ENCODE measurements at places on chromosomes 7 and 10.

DNA sequence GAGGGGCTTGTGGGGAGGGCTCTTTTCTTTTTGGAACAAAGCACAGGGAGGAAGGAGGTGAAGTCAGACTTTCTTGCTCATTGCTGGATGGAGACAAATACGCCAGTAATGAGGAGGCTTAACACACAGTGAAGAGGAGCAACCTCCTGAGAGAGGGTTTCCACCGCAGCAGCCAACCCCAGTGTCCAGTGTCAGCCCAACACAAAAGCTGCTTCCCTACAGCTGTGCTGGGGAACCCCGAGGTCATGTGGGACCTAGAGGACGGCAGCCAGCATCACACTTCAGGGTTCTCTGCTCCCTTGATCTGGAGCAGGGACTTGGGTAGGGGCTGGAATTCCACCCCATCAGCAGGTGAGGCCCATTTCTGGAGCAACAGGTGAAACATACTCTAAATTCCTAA lies 7.7 kb downstream of the BLNK start:
- DNase-seq: no peak

DNA sequence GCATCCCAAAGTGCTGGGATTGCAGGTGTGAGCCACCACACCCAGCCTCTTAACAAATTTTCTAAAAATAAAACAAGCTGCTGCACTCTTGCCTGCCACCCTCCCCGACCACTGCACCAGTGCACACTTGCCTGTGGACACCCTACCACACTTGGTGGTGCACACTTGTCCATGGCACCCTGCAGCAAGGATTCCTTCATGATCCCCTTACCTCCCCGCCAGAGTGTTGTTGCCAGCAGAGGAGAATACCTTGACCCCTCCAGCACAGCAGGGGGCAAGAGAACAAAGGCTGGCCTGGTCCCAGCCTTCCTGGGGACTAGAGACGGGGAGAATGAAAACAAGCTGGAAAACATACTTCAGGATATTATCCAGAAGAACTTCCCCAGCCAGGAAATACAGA lies 65.9 kb upstream of the KCND2 start:
- no peak for DNase-seq

- no peak for DNase-seq
Measured at GRCh38 chr7:2805213-2805944, 38.7 kb downstream of the GNA12 start.

GRCh38 chr10:114825513-114826253 lies 4.1 kb downstream of the FHIP2A start:
- peak; percentile 45 for DNase-seq

GRCh38 chr7:151821806-151822540 lies 54.9 kb downstream of the PRKAG2 start:
- no peak for DNase-seq

GRCh38 chr7:36441344-36442022 lies 51.8 kb downstream of the ANLN start:
- no peak for DNase-seq

- no peak for DNase-seq
Measured at GRCh38 chr10:10056961-10057360, 960.7 kb upstream of the CELF2 start.

GRCh38 chr10:123649676-123650075 lies 16.5 kb upstream of the GPR26 start:
- no peak for DNase-seq

GRCh38 chr10:869171-869570 lies 62.3 kb downstream of the LARP4B start:
- DNase-seq: no peak

- no peak for DNase-seq
Measured at GRCh38 chr10:26448706-26449435, 10.7 kb downstream of the APBB1IP start.

DNA sequence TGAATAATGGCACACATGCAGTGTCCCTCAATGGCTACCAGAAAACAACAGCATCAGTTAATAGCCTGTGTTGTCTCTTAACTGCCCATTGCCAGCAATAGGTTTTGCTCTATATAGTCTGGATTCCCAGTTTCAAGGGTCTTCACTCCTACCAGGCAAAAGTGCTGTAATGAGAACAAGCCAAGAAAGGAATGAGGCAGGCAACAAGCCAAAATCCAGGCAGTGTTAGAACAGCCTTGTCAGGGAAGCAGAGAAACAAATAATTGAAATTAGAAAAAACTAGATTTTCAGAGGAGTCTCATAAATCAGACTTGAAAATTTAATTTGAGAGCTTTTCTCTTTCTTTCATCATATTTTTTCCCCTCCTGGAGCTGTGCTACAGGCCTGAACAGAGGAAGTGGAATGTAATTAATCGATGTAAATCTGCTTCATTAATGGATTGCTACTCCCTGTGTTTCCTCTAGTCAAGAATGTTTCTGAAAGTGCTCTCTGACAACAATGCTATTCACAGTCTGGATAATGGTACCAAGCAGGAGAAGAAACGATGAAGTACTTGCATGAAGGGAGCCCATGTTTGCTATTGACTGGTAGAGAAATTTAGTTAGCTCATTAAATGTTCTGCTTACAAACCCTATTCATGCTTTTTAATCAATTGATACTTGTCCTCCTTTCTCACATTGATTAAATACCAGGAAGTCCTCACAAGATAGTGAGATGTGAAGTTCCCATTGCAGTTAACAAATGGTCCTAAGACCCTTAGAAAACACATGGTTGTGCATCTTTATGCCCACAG lies 202.0 kb upstream of the LRRTM3 start:
- DNase-seq: no peak

GRCh38 chr7:105336009-105336408 lies 52.7 kb downstream of the SRPK2 start:
- DNase-seq: no peak

DNA sequence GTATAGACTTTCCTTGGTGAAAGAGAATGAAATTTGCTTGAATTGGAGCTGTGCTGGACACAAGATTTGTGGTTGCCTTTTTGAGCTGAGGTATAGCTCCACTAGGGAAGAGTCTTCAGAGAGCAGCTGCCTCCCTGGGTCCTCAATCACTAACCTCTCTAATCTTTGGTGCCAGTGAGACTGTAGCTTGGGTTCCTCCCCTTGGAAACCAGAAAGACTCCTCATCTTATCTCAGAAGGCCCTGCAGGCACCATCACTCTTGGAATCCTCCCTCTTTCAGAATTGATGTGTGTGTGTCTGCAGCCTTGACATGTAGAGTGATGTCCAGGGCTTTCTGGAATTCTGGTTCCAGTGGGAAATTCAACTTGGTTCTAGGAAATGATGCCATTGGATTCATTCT lies 426.5 kb downstream of the RPS24 start:
- no peak for DNase-seq

- DNase-seq: peak; percentile 65
Measured at GRCh38 chr7:112056409-112056808, 149.8 kb downstream of the DOCK4 start.

DNA sequence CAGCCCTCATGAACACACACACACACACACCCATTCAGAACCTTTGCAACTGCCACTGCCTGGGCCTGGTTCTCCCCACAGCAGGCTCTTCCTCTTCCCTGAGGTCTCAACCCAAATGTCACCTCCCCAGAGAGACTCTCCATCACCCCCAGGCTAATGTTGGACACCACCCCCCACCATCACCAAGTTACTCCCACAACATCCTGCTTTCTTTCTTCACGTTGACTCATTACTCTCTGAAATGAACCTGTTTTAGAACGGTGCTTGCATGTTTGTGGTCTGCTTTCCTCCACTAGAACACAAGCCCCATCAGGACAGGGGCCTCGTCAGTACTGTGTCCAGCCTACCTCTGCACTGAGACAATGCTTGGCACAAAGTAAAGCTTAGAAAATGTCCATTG lies 16.0 kb downstream of the AFAP1L2 start:
- DNase-seq: no peak

- DNase-seq: no peak
Measured at GRCh38 chr7:78121888-78122287, 323.3 kb downstream of the PHTF2 start.

- peak; percentile 42 for DNase-seq
Measured at GRCh38 chr7:38858259-38858884, 50.6 kb downstream of the VPS41 start.

DNA sequence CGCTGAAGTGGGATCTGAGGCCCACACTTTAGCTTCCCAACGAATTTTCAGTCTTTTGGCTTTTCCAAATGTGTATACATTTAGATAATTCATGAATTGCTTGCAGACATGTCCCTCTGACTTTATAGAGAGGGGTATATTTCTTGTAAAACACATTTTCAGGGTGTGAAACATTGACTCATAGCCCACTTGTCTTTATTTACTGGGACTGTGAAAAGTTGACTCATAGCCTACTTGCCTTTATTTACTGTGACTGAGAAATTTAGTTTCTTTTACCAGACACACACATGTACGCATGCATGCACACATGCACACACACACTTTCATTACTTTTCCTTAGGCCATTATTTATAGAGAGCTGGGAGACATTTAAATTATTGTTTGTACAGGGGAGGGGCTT lies 79.1 kb downstream of the VTI1A start:
- peak; percentile 24 for DNase-seq

DNA sequence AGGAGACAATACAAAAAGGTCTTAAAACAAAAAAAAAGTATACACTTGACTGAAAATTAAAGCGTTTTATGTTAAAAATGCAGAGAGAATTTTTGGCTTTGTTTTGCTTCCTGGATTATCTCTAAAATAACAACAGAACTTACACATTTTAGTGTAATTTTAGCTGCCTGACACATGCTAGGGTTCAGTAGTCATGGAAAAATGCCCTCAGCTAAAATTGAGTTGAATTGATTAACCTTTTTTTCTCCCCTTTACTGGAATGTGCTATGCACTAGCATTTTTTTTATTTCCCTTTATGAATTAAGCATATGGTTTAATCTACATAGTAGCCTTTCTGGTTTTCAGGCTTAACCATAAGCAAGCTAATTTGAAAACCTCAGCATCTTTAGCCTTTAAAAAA lies 89.9 kb downstream of the ZNF277 start:
- DNase-seq: no peak

DNA sequence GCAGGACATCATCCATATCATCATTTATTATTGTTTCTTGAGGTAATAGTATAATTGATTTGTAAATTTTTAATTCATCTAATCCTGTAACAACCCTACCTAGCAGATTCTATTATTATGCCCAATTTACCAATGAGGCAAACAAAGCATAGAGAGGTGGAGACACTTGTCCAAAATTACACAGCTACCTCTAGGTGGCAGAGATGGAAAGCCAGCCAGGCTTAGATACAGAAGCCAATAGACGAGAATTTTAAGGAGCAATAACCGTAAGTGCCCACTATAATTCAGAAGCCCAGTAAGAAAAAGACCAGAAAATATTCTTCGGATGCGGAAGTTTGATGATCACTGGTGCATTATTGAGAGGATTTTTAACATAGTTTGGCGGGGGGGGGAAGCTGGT lies 54.0 kb downstream of the ANK3 start:
- DNase-seq: peak; percentile 47

- DNase-seq: no peak
Measured at GRCh38 chr7:113392841-113393540, 274.6 kb upstream of the SMIM30 start.

GRCh38 chr10:127872871-127873600 lies 19.7 kb downstream of the CLRN3 start:
- DNase-seq: peak; percentile 33

DNA sequence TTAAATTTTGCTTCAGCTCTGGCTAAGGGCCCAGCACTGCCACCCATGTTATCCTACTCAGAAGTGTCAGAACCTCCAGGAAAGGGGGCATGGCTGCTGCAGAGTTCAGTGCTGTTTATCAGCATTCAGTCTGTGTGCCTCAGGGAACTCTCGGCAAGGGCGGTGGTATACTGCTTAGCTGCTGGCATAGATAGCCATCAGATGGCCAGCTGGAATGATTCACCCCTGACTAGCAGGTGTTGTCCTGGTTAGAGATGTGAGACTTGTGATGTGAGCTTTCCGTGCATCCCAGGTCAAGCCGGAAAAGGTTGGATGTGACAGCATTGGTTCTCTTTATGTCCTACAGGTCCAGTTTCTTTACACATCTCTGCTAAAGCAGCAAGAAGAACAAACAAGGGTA lies 22.1 kb downstream of the CEP55 start:
- DNase-seq: no peak

GRCh38 chr7:101885597-101885955 lies 68.2 kb downstream of the CUX1 start:
- DNase-seq: no peak

DNA sequence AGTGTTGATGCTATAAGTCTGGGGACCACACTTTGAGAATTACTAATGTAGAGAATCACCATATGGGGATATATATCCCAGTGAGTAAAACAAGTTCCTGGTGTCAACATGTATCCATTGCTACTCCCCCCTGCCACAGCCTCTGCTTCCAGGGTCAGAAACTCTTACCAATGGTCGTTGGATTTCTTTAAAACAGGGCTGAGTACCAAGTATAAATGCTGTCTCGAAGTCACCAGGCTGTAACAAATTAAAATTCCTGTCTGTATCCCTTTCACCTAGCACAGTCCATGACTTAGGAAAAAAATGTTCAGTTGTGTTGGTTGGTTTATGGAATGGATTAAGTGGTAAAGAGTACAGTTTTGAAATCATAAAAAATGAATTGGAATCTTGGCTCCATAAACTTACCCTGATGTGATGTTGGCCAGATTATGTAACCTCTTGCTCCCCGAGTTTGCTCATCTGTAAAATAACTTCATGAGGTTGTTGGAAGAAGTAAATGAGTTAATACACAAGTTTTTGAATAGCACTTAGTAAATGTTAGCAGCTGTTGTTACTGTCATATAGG lies 364.0 kb upstream of the LRGUK start:
- DNase-seq: no peak

GRCh38 chr7:32093415-32094408 lies 23.5 kb upstream of the PDE1C start:
- peak; percentile 99 for DNase-seq

DNA sequence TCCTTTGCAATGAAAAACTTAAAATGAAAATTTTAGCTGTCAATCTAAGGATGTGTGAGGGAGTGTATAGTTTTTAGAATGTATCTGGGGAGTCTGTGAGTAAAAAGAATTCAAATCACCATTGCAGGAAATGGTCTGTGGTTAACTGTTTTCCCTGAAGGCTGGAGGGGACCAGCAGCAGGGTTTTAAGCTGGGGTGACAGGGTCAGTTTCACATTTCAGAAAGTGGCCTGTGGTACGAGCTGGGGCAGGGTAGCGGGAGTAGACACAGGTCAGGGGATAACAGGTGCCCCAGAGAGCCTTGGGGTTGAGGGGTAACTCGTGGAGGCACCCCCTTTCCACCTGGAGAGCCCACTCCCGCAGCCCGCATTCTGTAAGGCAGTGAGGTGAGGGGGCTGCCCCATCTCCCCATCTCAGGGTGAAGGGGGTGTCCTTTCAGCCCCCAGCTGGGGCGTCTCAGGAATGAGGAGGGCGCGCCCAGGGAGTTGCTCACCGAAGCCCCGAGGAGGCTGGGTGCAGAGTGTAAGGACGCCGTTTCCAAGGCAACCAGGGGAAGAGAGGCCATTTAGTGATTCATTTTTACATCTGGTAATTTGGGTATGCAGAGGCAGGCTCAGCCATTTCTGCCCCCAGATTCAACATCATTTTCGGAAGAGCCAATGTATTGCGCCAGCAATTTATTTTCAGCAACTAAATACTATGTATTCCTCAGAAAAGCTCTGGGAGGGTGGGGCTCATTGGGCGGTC lies 168.9 kb downstream of the SLIT1 start:
- no peak for DNase-seq

GRCh38 chr7:100933734-100934133 lies 15.6 kb upstream of the MUC3A start:
- no peak for DNase-seq

GRCh38 chr7:68384581-68384980 lies 1213.7 kb upstream of the AUTS2 start:
- no peak for DNase-seq

GRCh38 chr7:151657173-151657572 lies 137.5 kb upstream of the RHEB start:
- peak; percentile 44 for DNase-seq

- no peak for DNase-seq
Measured at GRCh38 chr7:703049-703448, 23.4 kb upstream of the DNAAF5 start.
